NCI-H774 (cell line): ENCODE measurements at places on chromosomes 7 and 10.
A peak's percentile ranks its signal among the peaks of the same experiment; 100 is the strongest.

GRCh38 chr10:28627102-28627501 is 50.2 kb upstream of the BAMBI start:
- DNase-seq, result no peak

GRCh38 chr10:35063837-35064454 is 26.2 kb downstream of the CUL2 start:
- no peak for DNase-seq

DNA sequence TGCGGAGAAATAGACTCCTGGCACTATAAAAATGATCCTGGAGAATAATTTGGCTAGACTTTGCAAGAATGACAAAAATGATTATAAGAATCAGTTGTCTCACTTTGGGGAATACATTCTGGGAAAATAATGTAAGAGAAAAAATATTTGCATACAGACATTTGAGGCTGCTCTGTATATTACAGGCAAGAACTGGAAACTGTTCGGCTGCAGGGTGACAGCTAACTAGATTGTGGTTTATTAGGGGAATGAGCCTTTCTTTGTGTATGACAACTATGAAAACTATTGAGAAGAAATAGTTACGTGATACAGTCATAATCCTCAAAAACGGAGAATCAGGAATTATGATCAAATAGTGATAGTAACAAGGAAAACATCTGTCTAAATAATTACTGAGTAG is 8.6 kb downstream of the TRIM56 start:
- DNase-seq, result no peak

DNA sequence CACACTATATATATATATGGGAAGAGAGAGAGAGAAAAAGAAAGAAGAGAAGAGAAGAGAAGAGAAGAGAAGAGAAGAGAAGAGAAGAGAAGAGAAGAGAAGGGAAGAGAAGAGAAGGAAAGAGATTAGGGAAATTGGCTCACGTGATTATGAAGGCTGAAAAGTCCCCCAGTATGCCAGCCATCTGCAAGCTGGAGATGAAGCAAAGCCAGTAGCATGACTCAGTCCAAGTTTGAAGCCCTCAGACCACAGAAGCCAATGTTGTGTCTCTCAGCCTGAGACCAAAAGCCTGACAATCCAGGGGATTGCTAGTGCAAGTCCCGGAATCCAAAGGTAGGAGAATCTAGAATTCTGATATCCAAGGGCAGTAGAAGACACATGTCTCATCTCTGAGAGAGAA is 206.3 kb upstream of the PRSS1 start:
- no peak for DNase-seq

DNA sequence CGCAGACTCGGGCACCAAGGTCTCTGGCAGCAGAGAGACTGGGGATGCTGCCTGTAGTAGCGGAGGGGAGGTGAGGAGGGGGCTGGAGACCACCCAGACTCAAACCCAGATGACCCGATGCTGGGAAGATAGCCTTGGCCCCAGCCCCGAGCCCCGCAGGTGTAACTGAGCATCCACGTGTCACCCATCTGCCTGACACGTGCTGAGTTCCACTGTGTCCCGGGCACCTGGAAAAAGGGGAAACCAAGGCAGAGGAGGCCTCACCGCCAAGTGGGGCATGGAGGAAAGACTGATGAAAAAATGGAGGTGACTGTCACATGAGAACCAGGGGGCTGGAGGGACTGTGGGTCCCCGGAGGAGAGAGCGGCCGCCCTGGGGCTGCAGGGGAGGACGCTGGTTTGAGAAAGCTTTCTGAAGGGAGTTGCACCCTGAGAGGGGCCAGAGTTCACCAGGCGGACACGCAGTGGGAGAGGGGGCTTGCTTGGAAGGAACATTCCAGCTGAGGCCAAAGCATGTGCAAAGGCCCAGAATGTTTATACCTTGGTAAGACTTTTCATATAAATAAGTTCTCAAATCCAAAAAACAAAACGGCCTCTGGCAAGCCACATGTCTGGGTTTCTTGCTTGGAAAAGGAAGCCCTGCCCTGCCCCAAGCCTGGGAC is 27.4 kb upstream of the ELN start:
- no peak for DNase-seq

DNA sequence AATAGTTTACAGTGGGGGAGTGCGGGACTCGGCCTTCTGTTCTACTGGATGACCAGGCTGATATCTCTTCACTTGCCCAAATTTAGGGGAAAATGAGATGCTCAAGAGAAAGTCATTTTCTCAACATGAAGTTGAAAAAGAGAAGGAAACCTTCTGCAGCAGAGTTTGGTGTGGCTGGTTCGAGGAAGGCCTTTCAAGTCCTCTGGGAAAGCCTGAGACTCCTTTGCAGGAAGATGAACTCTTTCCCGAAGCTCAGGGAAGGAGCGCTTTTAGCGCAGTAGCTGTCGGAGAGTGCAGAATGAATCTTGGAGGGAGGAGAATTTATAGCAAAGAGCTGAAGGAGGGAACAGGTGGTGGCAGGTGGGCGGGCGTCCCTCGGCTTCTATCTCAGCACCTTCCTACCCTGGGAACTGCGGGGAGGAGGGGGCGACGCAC is at the start of gene ATOH7:
Gene ATOH7 (minus strand): TSS at position 297 of the 435 bp plus-strand sequence. CDS start 436 bp downstream, outside the sequence.
- DNase-seq, result no peak

- DNase-seq, result no peak
These were observed 175.8 kb upstream of the LYZL1 start for GRCh38 chr10:29112827-29113615.

- no peak for DNase-seq
These were observed 231.3 kb upstream of the MKLN1 start for GRCh38 chr7:131096267-131096927.

DNA sequence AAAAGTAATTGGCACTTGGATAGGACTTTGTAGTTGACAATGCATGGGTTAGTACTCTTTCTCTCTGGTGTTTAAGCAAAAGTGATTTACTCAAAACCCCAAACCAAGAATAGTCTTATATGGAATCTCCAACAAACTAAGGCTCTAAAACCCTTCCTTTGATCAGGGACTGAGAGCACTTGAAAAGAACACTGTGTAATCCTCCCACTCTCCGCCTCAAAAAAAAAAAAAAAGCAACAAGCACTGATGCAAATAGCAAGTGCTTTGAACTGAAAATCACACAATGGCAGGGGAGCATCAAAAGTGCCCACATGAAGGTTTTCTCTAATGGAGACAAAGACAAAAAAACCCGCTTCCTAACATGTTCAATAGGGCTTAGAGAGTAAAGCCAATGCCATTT is 467.9 kb upstream of the AUTS2 start:
- no peak for DNase-seq

DNA sequence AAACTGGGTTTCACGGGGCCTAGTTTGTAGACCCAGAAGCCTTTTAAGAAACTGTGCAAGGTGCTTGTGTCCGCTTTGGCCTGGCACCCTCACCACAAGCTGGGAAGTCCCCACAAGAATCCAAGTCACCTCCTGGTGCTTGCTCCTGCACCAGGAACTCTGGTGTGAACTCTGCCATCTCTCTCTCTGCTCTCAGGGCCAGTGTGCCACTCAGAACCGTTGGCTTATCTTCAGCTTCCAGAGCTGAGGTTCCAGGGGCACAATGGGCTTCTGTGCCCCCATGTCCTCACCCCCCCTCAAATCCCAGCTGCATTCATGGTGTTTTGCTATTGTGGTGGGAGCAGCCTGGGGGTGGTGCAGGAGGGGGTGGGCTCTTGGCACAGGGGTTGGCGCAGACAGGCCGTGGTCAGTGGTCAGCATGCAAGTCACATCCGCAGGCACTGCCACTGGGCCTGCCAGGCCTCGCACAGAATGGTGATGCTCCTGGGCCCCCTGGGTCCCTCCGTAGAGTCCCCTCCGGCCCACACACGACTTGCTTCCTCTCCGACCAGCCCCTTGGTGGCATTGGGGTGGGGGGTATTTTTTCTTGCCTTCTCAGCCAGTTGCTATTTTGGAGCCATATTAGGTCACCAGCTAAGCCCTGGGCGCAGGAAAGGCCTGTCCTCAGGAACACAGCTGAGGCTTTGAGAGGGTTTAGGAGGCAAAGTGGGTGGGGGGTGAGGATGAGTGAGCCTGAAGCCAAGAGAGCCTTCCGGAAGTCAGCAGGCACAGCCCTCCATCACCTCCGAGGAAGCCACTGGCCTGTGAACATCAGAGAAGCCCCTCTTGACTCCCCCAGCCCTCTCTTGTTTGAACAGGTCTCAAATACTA is 3.0 kb downstream of the ZCCHC24 start:
- DNase-seq, result no peak

GRCh38 chr10:24851629-24852028 is 100.8 kb downstream of the PRTFDC1 start:
- peak; percentile 81 for DNase-seq

DNA sequence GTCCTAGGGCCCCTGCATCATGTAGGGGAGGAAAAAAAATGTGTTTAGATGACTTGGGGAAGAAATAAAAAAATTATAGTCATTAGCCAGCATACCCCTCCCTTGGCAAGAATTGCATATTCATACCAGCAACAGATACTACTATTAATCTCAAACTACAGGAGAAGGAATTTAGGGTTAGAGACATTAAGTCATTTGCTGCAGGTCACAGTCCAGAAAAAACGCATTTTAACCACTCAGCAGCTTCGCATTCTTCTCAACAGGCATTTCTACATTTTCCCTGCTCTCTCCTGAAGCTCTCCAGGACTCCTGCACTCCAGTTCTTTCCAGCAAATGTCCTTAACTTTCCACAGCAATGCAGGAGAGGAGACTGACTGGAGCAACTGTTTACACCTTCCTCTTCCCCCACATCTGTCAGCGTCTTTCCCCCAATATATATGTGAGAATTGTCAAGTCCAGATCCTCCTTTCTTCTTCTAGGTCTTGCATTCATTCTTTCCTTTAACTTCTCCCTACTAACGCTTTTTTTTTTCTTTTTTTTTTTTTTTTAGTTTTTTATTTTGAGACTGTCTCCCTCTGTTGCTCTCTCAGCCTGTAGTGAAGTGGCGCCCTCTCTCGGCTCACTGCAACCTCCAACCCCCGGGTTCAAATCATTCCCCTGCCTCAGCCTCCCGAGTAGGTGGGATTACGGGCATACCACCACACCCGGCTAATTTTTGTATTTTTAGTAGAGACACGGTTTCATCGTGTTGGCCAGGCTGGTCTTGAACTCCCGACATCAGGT is 35.6 kb downstream of the PRPS1L1 start:
- no peak for DNase-seq

- DNase-seq, result no peak
These were observed 253.8 kb downstream of the DPP6 start for GRCh38 chr7:154306036-154306435.
